ENCODE measurements at places on chromosomes 13 and 19.

GRCh38 chr19:46355234-46356148 is 8.6 kb downstream of the PPP5C start:
- DNase-seq = no peak

DNA sequence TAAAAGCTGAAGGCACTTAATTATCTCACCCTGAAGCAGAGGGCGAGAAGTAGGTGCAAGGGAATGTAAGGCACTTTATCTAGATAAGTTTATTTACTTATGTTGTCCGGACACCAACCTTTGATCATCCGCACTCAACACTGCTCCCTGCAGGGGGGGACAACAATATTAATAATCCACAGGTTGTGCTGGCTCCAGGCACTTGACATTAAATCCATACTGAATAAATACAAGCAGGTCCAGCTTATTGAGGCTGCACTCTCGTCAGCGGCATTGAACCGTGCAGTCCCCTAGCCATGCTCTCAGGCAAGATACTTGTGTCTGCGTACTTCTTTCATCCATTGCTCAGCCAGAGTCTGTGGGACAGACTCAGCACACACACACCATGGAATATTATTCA is 374.5 kb upstream of the NBEA start:
- DNase-seq = no peak

GRCh38 chr19:10182076-10182475 is 12.7 kb downstream of the DNMT1 start:
- no peak for DNase-seq

DNA sequence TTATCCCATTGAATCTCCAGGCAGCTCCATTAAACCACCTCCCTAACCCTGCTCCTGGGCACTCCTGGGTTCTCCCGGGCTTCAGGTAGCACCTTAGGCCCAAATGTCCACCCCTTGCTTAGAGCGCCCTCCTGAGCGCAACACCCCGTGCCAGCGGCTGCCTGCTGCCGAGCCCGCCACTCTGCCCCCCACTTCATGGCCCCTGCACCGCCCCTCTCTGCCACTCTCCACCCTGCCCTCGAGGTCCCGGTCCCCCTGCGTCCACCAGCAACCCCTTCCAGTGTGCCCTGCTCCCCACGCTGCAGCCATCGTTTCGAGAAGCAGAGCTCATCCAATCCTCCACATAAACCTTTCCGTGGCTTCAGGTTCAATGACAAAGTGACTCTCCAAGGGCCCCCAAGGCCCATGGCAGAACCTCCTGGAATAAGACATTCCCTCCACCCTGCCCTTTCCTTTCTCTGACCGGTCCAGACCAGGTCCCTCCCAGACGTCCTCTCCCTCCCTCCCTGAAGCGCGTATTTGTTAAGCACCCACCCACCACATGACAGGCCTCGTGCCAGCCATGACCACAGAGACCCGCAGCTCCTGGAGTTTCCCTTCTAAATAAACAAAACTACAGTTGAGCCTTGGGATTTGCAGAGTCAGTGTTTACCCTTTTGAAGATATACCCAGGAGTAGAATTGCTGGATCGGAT is 66.6 kb downstream of the ARHGEF18 start:
- DNase-seq = no peak

GRCh38 chr19:40989453-40989852 is 1.6 kb upstream of the CYP2B6 start:
- no peak for DNase-seq

DNA sequence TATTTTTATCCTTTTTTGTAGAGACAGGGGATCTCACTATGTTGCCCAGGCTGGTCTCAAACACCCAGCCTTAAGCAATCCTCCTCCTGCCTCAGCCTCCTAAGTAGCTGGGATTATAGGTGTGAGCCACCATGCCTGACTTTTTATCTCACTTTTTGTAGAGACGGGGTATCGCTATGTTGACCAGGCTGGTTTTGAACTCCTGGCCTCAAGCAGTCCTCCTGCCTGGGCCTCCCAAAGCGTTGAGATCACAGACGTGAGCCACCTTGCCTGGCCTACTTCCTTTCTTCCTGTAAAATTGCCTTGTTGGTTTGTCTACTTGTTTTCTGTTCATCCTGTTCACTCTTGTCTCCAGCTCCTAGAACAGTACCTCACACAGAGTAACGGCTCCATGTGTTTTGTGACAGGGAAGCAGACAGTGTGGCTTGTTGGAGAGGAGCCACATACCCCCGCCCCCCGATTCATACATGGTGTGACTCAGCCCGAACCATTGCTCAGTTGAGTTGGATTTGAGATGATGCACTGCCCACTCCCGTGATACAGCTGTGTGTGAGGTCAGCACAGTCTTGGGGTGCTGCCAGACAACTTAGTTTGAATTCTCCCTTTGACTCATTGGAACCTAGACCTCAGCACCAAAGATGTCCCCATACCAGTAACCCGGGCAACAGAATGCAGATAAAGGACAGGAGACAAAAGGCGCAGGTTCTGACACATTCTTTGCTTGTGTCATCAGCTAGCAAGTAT is 34.2 kb downstream of the GPR42 start:
- no peak for DNase-seq

DNA sequence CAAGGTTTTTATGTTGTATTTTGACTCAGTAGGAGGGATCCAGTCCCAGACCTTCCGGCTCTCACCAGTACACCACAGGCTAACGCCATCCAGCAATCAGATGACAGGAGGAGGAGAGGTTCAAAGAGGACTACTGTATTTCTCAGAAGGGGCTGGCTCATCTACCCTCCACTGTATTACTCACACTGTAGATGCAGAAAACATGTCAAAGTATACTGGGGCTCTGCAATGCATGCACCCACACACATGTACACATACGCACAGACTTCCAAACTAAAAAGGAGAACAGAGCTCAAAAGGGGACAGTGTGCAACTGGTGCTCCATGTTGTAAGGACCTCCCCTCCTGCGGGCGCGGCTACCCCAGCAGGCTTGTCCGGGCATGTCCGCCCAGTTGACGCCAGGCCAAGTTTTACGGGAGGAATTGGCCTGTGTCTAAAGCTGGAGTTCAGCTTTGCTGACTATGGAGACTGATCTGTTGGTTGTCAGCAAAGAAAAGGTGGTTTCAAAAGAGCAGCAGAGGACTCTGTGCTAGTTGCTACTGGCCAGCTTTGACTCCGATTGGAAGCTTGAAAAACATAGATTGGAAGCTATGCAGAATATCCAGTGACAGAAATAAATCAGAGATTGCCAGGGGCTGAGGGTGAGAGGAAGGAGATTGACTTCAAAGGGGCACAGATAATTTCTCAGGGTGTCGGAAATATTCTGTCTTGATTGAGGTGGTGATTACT is 314.2 kb downstream of the DLEU7 start:
- no peak for DNase-seq

GRCh38 chr13:44649834-44650233 is 73.7 kb upstream of the TSC22D1 start:
- DNase-seq = no peak

- DNase-seq = no peak
Observed at GRCh38 chr19:30167976-30168635, 204.1 kb upstream of the ZNF536 start.

All from NCI-H1436 treated with DMSO at 0.1 percent for 48 hours (cell line).